RPMI8226 (cell line): ENCODE measurements at places on chromosomes 16 and 17.

DNA sequence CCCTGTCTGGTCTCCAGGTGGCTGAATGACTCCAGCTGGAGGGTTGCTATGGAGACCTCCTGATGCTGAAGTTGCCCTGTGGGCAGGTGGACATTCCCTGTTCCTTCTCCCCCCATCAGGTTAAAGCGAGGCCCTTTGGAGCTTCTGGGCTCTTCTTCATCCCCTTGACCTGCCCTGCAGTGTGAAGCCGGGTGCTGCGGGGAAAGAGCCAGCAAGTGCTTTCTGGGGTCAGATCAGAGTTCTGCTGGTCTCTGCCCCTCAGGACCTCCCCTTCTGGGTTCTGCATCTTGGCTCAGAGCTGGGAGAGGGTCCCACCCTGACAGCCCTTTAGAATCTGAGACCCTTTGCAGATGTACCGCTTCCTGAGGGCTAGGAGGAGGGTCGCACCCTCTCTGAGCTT lies 25.1 kb downstream of the NKD1 start:
- DNase-seq = no peak

DNA sequence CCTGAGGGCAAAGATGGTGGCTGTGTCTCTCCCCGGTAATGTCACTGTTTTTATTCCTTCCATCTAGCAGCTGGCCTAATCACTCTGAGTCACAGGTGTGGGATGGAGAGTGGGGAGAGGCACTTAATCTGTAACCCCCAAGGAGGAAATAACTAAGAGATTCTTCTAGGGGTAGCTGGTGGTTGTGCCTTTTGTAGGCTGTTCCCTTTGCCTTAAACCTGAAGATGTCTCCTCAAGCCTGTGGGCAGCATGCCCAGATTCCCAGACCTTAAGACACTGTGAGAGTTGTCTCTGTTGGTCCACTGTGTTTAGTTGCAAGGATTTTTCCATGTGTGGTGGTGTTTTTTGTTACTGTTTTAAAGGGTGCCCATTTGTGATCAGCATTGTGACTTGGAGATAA lies 5.5 kb upstream of the RAPGEFL1 start:
- no peak for DNase-seq

DNA sequence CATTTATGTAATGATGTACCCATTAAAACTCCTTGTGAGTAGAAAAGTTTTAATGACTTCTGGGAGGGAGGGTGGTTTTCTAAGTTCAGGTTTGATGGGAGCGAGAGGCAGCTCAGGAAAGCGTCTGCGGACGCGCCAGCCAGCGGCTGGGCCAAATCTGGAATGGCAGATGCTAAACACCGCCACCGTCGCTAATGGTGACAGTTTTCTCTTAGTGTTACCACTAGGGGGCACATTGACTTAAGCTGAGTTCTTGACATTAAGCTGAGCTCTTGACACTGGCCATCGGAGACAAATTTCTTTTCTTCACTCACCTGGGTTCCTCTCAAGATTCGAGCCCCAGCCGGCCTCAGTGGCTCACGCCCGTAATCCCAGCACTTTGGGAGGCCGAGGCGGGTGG lies 6.7 kb downstream of the TRPV1 start:
- peak; percentile 34 for DNase-seq

- DNase-seq = peak; percentile 12
Observed at GRCh38 chr16:61936522-61936921, 99.7 kb downstream of the CDH8 start.

DNA sequence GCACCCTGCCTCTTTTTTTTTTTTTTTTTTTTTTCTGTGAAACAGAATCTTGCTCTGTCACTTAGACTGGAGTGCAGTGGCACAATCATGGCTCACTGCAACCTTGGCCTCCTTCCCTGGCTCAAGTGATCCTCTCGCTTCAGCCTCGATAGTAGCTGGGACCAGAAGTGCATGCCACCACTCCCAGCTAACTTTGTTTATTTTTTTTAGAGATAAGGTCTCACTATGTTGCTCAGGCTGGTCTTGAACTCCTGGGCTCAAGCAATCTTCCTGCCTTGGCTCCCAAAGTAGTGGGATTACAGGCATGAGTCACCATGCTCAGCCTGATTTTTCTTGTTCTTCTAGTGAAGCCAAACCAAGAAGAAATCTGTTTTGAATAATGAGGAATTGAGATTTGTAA lies 25.0 kb downstream of the CDK12 start:
- DNase-seq = no peak

DNA sequence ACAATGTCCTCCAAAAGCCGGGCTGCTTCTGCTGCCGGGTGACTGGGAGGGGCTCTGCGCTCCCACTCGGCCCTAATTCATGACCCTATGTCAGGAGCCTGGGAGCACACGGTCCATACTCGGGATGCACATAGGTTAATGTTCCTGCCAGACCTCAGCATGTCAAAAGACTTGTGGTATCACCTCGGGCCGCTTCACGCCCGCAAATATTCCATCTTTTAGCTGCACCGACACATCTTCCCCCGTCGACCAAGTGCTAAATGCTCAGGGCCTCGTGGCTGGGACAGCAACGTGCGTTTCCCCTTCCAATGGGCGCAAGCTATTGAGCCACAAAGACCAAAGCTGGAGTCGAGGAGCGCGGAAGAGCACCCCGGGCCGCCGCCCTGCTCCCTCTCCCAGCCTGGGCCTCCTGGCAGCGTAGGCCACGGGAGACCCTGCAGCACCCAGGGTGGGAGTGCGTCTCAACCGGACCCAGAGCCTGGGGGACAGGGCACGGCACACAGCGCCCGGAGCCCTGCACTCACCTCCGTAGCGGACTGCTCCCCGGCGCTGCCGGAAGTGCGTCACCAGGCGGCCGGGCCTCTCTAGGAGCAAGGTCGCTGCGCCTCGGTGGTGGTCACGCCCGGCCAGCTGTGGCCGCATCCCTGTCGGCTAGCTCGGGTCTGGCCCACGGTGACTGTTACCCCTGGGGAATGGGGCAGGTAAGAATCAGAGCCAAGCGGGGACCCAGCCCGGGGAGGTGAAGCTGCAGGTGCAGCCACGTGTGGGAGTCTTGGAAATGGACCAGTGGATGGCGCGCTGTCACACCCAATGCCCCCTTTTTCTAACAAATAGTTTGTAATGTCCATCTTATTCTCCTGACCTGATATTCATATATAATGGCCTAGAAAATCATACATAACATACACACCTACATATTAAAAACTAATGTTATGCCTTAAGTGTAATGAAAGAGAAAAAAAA lies at the start of gene ZNF23:
ZNF23 (minus strand) TSS at position 562 of the 963 bp plus-strand sequence. CDS start 5,451 bp downstream, outside the sequence.
- DNase-seq = peak; percentile 90

GRCh38 chr16:2692251-2692947 lies 10.1 kb downstream of the KCTD5 start:
- DNase-seq = no peak

DNA sequence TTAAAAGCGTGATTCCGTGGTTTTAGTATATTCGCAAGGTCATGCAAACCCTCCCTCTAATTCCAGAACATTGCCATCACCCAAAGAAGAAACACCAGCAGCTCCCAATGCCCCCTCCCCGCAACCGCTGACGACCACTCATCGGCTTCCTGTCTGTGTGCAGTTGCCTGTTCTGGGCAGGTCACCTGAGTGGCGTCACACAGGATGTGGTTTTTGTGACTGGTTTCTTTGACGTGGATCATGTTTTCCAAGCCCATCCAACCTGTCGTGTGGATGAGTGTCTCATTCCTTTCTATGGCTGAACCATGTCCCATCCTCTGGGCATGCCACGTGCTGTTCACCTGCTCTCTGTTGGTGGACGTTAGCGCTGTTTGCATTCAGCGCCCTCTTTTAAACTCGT lies 8.2 kb upstream of the ATP2C2 start:
- no peak for DNase-seq

DNA sequence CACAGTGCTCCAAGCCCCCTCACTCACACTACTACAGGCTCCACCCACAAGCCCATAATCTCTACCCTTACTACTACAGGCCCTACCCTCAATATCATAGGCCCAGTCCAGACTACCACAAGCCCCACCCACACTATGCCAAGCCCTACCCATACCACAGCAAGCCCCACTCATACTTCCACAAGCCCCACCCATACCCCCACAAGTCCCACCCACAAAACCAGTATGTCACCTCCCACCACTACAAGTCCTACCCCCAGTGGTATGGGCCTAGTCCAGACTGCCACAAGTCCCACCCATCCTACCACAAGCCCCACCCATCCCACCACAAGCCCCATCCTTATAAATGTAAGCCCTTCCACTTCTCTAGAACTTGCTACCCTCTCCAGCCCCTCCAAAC lies 13.8 kb downstream of the RIPOR1 start:
- peak; percentile 74 for DNase-seq

DNA sequence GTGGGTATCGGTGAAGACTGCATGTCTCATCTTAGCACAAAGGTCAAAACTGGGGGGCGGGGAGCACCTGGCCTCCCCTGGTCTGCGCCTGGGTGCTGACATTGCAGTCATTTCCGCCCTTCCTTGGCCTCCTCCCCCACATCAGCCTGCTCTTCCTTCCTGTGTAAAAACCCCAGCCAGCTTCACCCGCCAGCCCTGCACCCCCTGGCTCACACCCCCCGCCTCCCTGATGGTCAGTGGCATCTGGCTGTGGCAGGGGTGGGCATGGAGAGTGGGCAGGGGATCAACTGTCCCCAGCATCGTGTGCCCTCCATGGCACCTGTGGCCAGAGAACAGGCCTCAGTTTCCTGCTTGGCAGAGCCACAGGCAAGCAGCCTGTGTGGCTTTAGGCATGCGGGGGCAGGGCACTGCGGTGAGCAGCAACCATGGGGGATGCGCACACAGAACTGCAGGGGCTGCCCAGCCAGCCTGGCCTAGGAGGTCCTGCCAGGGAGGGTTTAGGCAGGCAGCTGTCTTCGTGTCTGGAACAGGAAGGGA lies 26.5 kb upstream of the LASP1NB start:
- peak; percentile 95 for DNase-seq

DNA sequence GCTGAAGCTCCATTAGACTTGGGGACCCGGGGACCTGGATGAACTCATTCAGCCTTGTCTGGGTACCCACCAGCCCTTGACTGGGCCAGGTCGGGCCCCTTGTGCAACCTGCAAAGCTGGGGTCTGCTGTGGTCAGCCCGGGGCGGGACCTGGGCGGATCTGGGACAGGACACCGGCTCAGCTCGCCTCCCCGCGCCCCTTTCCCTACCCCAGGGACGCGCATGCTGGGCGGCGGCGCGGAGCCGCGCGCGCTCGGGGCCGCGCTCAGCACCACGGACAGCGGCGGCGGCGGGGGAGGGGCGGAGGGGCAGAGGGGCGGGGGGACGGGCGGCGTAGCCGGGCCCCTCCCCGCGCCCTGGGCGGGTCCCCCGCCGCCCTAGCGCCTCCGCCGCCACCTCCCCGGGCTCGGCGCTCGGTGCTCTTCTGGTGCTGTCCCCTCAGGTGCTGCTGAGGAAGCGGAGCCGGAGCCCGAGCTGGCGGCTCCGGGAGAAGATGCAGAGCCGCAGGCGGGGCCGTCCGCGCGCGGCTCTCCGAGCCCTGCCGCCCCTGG lies 7.4 kb downstream of the ACD start:
- DNase-seq = no peak

GRCh38 chr17:82273327-82274133 lies at the start of gene CSNK1D:
TSS of gene CSNK1D (minus strand) at chr17:82273700. CDS start at chr17:82273381, 319 bp downstream.
- peak; percentile 91 for DNase-seq

- DNase-seq = peak; percentile 99
Observed at GRCh38 chr16:2513405-2514332, at the start of gene ATP6V0C. TSS of gene ATP6V0C (plus strand) at chr16:2513952. CDS start at chr16:2514104, 152 bp downstream.
